ENCODE measurements at places on chromosomes 7 and 10.

DNA sequence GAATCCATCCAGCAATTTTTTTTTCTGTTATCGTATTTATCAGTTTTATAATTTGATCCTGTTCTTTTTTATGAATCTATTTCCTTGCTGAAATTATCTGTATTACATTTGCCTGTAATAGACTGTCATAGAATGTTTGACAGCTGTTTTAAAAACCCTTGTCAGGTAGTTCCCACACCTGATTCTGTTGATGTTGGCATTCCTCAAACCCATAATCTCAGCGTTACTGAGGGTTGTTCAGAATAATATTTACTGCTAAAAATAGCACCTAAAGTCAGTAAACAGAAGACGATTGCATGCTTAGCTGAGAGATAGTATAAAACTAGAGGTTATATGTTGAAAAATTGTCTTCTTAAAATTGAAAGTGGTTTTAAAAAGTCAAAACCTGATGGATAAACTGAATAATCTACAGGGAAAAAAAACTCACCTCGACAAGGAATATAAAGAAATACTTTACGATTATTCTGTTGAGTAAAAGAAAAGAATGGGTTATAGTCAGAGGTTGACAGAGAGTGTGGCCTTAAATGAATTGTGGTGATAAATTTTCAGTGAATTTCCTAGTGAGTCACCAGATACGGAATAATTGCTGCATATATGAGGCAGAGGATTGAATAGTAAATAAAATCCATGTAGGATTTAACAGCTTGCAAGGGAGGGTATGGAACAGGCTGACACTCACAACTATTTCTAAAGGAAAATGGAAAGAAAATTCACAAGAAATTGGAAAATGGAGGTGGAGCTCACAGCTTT lies 824.1 kb upstream of the IGFBP3 start:
- H3K4me3 ChIP-seq: no peak overlapping the region
- H3K27ac ChIP-seq: no peak overlapping the region
- H3K27me3 ChIP-seq: no peaks in the 10 kb centered on the region
- DNase-seq: no peak

GRCh38 chr7:107130487-107131220 lies 38.1 kb upstream of the HBP1 start:
- H3K4me3 ChIP-seq: no peak overlapping the region
- no peak overlapping the region for H3K27ac ChIP-seq
- H3K27me3 ChIP-seq: no peaks in the 10 kb centered on the region
- no peak for DNase-seq
- peaks cover 15% of the 10 kb centered on the region for H3K4me1 ChIP-seq

- no peak for DNase-seq
- H3K4me1 ChIP-seq: no peaks in the 10 kb centered on the region
- H3K27ac ChIP-seq: no peak overlapping the region
Measured at GRCh38 chr7:151595702-151596350, 76.1 kb upstream of the RHEB start.

GRCh38 chr10:44966129-44966815 lies 6.7 kb downstream of the RASSF4 start:
- DNase-seq: no peak

GRCh38 chr7:16926861-16927260 lies 45.1 kb upstream of the AGR3 start:
- H3K27me3 ChIP-seq: no peaks in the 10 kb centered on the region
- DNase-seq: no peak
- no peaks in the 10 kb centered on the region for H3K4me1 ChIP-seq
- H3K36me3 ChIP-seq: no peaks in the 10 kb centered on the region

DNA sequence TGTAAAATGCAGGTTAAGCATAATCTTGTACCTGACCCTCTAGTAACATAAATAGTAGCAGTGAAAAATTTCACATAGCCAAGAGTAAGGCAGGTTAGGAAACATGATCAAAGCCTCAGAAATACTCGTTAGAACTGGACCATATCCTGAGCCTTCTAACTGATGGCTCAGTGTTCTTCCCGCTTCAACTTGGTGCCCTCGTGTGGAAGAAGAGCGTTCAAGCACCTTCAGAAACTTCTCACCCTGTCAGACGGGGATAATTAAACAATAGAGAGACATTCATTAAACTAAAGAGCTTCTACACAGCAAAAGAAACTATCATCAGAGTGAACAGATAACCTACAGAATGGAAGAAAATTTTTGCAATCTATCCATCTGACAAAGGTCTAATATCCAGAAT lies 124.5 kb downstream of the MYOF start:
- peaks cover 21% of the 10 kb centered on the region for H3K27me3 ChIP-seq
- H3K4me3 ChIP-seq: no peak overlapping the region
- H3K36me3 ChIP-seq: no peaks in the 10 kb centered on the region
- no peak overlapping the region for H3K27ac ChIP-seq

- H3K4me1 ChIP-seq: no peaks in the 10 kb centered on the region
- H3K36me3 ChIP-seq: no peaks in the 10 kb centered on the region
- H3K27me3 ChIP-seq: peaks cover 14% of the 10 kb centered on the region
- H3K4me3 ChIP-seq: no peak overlapping the region
- DNase-seq: no peak
Measured at GRCh38 chr10:99279626-99280111, 44.0 kb upstream of the HPSE2 start.

GRCh38 chr7:155355745-155356144 lies 58.1 kb downstream of the INSIG1 start:
- no peak overlapping the region for H3K27ac ChIP-seq
- no peak overlapping the region for H3K4me3 ChIP-seq
- H3K27me3 ChIP-seq: no peaks in the 10 kb centered on the region
- DNase-seq: no peak
- H3K36me3 ChIP-seq: no peaks in the 10 kb centered on the region

- no peaks in the 10 kb centered on the region for H3K27me3 ChIP-seq
- H3K4me1 ChIP-seq: peaks cover 27% of the 10 kb centered on the region
- peak; percentile 31 for DNase-seq
- H3K4me3 ChIP-seq: peak within 1 kb of the TSS; percentile 44
- peaks cover 19% of the 10 kb centered on the region for H3K36me3 ChIP-seq
Measured at GRCh38 chr7:93148144-93148543, at the start of gene SAMD9L. Gene SAMD9L, minus strand, starts transcription at chr7:93148385. Its CDS starts 12,414 bp downstream, at chr7:93135971.

DNA sequence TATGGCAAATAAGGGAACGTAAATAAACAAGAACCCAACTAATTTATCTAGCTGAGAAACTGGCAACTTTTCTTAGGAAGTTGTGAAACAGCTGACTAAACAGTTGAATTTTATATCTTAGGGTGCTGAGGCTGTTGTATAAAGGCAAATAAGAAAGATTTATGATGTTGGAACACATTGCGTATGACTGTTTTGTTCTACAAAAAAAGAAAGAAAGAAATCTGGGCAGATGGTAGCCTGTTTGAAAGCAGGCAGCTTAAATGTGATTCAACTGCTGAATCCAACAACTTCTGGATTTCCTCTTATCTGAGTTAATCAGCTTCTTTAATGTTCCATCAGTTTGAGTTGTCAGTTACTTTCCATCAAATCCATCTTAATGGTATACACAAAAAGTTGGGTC lies 214.5 kb downstream of the SNX13 start:
- no peaks in the 10 kb centered on the region for H3K36me3 ChIP-seq
- H3K4me3 ChIP-seq: no peak overlapping the region
- H3K4me1 ChIP-seq: no peaks in the 10 kb centered on the region
- no peak overlapping the region for H3K27ac ChIP-seq
- no peaks in the 10 kb centered on the region for H3K27me3 ChIP-seq
- no peak for DNase-seq

- no peak overlapping the region for H3K27ac ChIP-seq
- no peaks in the 10 kb centered on the region for H3K36me3 ChIP-seq
- no peak for DNase-seq
Measured at GRCh38 chr10:93186653-93187052, 113.0 kb downstream of the CYP26A1 start.

DNA sequence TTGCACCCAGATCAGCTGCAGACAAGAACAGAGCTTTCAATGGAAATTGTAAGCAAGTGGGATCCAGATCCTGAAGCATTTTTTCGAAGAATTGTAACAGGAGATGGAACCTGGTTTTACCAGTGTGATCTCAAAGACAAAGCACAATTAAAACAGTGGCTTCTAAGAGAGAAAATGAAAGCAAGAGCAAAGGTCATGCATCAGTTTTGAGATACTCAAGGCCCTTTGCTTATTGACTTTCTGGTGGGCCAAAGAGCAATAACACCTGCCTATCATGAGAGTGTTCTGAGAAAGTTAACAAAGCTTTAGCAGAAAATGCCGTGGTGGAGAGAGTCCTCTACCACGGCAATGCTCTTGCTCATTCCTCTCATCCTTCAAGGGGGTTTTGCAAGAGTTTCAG lies 194.8 kb downstream of the TMEM178B start:
- H3K4me3 ChIP-seq: no peak overlapping the region
- H3K27ac ChIP-seq: no peak overlapping the region
- DNase-seq: no peak
- H3K36me3 ChIP-seq: no peaks in the 10 kb centered on the region

DNA sequence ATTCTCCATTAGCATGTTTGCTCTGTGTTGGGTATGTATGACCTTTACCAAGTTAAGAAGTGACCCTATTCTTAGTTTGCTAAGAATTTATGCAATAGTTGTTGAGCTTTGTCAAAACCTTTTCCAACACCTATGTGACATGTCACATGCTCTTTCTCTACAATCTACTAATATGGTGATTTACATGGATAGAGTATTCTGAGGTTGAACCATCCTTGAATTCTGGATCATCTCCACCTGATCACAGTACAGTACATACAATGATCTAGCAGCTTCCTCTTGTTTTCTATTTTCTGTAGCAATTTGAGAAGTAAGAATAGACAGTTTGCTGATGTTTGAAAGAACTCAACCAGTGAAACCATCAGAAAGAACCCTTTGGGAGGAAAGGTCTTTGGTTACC lies 101.2 kb upstream of the PDGFA start:
- no peak for DNase-seq
- H3K36me3 ChIP-seq: peaks cover 22% of the 10 kb centered on the region
- no peak overlapping the region for H3K4me3 ChIP-seq
- H3K27ac ChIP-seq: no peak overlapping the region
- peaks cover 45% of the 10 kb centered on the region for H3K4me1 ChIP-seq

GRCh38 chr7:78253850-78254725 lies 455.5 kb downstream of the PHTF2 start:
- no peaks in the 10 kb centered on the region for H3K36me3 ChIP-seq
- no peaks in the 10 kb centered on the region for H3K4me1 ChIP-seq
- no peak overlapping the region for H3K27ac ChIP-seq
- no peak overlapping the region for H3K4me3 ChIP-seq
- no peaks in the 10 kb centered on the region for H3K27me3 ChIP-seq

GRCh38 chr10:131644289-131644688 lies 256.5 kb upstream of the PPP2R2D start:
- no peaks in the 10 kb centered on the region for H3K36me3 ChIP-seq
- H3K27ac ChIP-seq: no peak overlapping the region
- no peaks in the 10 kb centered on the region for H3K27me3 ChIP-seq
- no peak overlapping the region for H3K4me3 ChIP-seq
- H3K4me1 ChIP-seq: no peaks in the 10 kb centered on the region

DNA sequence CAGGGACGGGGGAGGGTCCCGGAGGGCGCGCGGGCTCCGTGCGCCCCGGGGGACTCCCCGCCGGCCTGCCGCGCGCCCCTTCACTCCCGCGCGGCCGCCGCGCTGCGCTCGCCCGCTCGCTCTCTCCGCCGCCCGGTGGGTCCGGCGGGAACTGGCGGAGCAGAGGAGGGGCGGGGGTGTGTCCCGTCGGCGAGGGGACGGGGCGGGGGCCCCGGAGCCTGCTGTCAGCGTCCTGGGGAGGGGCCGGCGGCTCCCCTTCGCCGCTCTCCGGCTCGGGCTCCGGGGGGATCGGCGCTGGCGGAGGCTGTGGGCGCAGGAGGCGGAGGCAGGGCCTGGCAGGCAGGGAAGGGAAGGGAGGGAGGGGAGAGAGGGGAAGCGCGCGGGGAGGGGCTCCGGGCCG lies at the start of gene SH3PXD2A:
Gene SH3PXD2A, minus strand, starts transcription at position 153 of the 400 bp plus-strand sequence. CDS start 310 bp downstream, outside the sequence.
- no peaks in the 10 kb centered on the region for H3K4me1 ChIP-seq
- H3K36me3 ChIP-seq: no peaks in the 10 kb centered on the region
- no peak within 1 kb of the TSS for H3K4me3 ChIP-seq
- H3K27ac ChIP-seq: no peak within 1 kb of the TSS

DNA sequence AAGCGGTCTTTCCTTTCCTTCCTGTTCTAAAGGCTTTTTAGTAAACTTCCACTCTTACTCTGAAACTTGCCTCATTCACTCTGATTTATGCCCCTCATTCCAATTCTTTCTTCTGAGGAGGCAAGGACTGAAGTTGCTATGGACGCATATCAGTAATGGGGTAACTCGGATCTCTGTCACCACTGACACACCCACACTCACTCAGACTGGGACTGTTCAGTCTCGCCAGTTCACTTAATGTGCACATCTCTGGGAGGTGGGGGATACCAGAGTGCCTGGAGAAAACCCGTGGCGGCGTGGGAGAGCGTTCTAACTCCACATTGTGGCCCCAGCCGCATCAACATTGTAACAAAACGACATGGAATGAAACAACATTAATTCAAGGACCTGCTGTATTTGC lies 1139.3 kb upstream of the CELF2 start:
- no peaks in the 10 kb centered on the region for H3K36me3 ChIP-seq
- H3K4me3 ChIP-seq: no peak overlapping the region
- no peak overlapping the region for H3K27ac ChIP-seq
- no peak for DNase-seq
- H3K4me1 ChIP-seq: no peaks in the 10 kb centered on the region
- no peaks in the 10 kb centered on the region for H3K27me3 ChIP-seq

DNA sequence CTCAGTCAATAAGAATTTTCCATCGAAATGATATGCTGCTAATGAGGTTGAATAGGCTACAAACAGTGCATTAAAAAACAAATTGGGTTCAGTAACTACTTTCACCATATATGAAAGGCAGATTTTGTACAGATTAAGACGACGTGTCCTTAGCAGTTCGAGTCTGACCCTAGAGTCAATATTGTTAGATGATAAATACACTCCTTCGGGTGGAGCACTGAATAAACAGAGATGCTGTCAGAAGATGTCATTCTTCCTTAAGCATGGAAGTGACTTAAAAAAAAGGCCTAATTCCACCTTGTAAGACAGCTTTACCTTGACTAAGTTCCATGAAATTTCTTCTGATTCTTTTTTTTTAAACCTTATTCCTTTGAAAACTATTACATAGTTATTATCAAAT lies 5.8 kb upstream of the AGR2 start:
- no peak overlapping the region for H3K27ac ChIP-seq
- DNase-seq: no peak
- H3K27me3 ChIP-seq: no peaks in the 10 kb centered on the region

GRCh38 chr10:117987244-117987909 lies 59.4 kb downstream of the RAB11FIP2 start:
- DNase-seq: no peak
- no peaks in the 10 kb centered on the region for H3K27me3 ChIP-seq
- H3K4me1 ChIP-seq: no peaks in the 10 kb centered on the region
- H3K36me3 ChIP-seq: no peaks in the 10 kb centered on the region
- no peak overlapping the region for H3K27ac ChIP-seq
- H3K4me3 ChIP-seq: no peak overlapping the region

- peaks cover 18% of the 10 kb centered on the region for H3K27me3 ChIP-seq
- no peak overlapping the region for H3K27ac ChIP-seq
- no peak overlapping the region for H3K4me3 ChIP-seq
Measured at GRCh38 chr10:6080417-6080973, 8.3 kb upstream of the RBM17 start.

- no peak overlapping the region for H3K27ac ChIP-seq
- H3K4me3 ChIP-seq: no peak overlapping the region
- H3K36me3 ChIP-seq: no peaks in the 10 kb centered on the region
Measured at GRCh38 chr10:101080933-101081931, 19.4 kb downstream of the KAZALD1 start.
